ENCODE measurements at places on chromosomes 2 and 18. TPM values are rescaled to one million over a fixed set of nuclear protein-coding genes. Genes with fewer than 3 reads are reported as not detected.

- DNase-seq: no peak
Measured at GRCh38 chr2:85755122-85756027, 1.6 kb downstream of the ATOH8 start.

GRCh38 chr2:182890773-182891378 is 24.4 kb upstream of the FRZB start:
- no peak for DNase-seq

- no peak for DNase-seq
Measured at GRCh38 chr2:15200581-15200980, 360.6 kb downstream of the NBAS start.

SNORC gene
- 0.25 TPM for polyA plus RNA-seq

DNA sequence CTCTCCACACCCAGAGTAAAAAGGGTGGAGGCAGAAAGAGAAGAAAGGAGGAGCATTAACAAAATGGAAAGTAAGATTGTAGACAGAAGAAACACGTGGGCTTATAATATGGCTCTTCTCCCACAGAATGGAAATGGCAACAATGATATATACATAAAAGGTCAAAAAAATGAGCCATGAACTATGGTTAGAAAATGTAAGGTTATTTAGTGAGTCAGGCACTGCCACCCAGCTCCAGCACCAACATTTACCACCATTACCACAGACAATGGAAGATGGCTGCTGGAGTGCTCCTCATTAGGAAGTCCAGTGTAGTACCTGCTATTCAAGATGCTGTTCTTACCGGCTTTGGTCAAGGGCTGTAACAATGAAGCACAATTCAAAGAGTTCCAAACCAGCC is 258.0 kb downstream of the ZEB2 start:
- DNase-seq: no peak

DYNAP gene
- polyA plus RNA-seq: not detected

TXNDC2 gene
- polyA plus RNA-seq: 0.20 TPM

HOXD1 gene
- polyA plus RNA-seq: not detected

DNA sequence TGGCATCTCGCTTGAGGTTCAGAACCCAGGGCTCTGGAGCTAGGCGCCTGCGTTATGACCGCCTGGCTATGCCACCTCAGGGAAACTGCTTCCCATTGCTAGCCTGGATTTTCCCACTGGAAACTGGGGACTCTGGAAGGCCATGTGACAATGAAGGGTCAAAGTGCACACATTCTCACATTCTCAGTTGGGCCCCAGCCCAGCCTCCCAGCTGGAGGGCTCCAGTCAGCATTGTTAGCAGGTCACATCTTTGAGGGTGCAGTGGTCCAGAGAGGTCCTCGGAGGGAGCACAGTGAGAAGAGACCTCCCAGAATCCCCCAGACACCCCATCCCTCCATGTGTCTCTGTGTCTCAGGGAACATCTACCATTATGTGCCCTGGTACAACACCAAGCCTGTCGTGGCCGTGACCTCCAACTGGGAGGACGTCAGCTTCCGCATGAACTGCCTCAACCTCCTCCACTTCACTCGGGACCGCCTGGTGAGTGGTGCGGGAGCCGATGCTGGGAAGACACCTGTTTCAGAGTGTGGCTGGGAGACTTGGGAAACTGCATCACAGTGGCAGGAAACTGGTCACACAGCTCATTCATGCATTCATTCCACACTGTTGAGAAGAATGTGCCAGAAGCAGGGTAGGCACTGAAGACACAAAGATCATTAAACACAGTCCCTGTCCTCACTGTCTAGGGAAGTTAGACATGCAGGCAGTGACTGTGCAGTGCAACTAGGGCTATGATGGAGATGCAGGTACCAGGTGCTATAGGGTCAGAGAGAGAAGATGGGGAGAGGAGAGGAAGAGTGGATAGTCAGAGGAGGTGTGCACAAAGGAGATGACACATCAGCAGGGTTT is 41.6 kb downstream of the FER1L5 start:
- no peak for DNase-seq

SLC16A14 gene
- polyA plus RNA-seq: 1.0 TPM

DNA sequence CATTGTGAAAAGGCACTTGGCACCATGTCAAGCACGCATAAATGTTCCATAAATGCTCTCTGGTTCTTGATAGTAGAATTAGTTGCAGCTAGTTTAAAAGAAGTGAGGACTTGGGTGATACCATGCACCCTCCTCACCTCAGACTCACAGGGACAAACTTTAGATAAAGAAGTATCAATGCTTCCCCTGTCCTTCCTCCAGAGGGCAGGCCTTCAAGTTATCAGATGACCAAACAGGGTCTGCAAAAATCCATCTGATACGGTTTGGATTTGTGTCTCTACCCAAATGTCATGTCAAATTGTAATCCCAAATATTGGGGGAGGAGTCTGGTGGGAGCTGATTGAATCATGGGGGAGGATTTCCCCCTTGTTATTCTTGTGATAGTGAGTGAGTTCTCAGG is 54.1 kb downstream of the C1QL2 start:
- DNase-seq: no peak

DNA sequence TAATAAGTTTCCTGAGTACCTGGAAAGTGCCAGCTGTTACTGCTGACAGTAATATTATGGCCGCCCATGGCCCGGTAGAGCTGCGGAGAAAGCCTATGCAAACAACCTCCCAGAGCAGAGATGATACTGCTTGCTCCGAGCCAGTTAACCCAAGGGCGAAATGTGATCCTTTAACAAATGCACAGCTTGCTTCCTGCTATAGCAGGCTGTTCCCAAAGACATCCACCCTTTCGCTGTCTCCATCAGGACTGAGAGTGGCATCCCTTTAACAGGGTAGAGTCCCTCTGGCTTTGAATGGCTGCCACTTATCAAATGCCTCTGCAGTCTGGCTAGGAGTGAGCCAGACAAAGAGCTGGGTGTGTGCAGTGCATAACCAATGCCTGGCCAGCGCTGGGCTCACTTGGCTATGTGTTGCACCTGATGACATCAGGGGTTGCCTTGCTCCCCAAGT is 69.7 kb upstream of the DAPL1 start:
- DNase-seq: no peak

DNA sequence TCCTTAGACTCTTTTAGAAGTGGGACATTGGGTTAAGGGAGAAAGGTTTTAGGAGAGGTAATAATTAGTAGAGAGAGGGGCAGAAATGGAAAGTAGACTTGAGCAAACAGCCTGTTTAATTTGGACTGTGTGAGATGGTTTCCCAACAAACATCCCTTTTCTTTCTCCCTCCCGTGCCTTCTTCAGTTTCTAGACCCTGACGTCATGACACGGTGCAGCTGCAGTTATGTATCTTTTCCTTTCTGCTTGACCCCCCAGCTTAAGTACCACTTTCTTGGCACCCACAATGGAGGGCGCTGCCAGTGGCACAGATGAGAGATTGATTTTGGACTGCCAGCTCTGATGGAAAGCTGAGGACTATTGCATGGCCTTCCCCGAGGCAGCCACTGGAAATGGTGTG is 86.9 kb upstream of the FAM136A start:
- DNase-seq: no peak

CDH20 gene
- polyA plus RNA-seq: 0.02 TPM

QPCT gene
- 18.1 TPM for polyA plus RNA-seq

DNA sequence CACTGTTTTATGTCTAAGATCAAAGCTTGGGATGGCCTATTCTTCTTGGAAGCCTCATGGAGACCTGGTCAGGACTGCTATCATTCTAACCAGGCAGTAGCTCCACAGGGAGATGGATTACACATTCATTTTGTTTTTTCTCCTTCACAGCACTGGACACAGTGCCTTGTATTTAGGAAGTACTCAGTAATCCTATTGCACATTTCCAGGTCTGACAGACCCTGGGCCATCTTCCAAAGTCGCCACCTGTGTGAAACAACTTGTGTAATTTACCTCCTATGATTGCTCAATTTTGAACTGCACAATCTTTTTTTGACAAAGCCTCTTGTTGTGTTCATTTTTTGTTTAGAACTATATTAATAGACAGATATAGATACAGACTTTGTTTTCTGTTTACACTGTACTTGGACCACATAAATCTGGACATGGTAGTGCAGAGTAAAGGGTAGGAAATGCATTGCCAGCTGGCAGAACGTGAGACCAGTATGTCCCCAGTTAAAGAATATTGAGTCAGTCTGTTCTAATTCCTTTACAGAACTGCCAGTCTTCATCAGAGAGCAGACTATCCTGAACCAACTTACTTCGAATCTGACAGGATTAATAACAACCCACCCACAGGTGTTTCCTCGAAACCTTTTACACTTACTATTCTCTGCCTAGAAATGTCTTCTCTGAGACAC is 277.8 kb upstream of the CYRIA start:
- DNase-seq: no peak
